ENCODE measurements at places on chromosomes 3 and 15.

DNA sequence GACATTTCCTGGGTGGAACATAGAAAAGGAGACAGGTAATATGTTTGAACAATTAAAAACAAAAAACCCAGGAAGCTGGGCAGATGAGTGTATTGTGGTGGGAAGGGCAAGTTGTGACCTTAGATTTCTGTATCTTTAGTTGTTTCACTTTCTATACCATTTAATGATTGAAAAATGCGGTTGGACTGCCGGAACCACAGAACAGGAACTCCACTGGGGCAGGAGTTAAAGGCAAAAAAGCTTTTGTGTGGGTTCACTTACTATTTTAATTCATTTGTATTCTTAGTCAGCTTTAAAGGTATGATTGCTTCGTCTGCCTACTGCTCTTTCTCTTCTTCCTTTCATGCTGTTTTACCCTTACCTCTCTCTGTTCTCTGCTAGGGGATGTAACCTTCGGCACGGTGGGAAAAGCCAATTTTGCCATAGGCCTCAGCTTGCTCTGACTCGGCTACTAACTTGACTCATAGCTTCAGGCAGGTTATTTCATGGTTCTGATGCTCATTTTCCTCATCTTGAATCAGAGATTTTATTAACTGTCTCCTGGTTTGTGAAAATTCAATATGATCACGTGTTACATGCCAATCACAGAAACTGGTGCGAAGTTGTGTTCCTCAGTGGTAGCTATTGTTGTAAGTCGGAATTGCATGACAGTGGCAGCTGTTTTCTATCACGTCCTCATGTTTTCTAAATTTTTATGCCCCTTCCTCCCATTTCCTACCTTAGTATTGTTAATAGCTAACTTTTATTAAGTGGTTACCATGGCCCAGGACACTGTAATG, 1.6 kb upstream of the MCTP2 start:
- DNase-seq, result no peak

DNA sequence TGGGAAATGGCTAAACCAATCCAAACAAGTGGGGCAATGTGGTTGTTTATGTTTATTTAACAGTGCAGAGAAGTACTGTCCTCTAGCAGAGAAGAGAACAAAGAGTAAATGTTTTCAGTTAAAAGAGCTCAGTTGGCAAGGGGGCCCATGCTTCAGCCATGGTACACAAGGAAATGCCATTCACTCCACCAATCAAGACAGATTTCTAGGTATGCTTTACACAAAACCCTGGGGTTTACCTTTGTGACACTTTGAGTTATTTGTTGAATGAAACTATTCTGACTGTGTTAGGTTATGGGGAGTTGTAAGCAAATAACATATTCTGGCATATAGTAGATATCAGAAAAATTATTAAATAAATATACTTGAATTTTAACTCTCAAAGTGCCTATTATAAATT, 228.5 kb upstream of the MME start:
- no peak for DNase-seq

DNA sequence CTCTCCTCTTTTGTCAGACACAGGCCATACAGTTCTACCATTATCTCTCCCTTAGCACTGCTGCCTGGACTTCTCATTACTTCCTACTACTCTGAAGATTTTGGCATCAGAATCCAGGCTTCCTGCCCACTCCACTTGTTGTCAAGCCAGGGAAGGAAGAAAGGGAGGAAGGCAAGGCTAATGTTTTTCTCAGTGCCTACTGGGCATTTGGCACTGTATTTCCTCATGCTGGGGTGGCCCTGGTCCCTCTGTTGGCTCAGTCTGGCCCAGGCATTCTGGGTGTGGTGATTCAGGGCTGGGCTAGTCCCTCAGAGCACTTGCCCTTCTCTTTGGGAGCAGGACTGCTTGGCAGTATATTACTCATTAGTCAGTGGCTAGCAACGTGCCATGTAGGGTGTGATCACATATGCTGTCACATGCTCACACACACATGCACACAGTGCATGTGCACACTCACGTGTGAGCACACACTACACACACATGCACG, 52.9 kb downstream of the BSN start:
- DNase-seq, result peak; percentile 13

GRCh38 chr15:62486041-62486440, 321.0 kb upstream of the C2CD4B start:
- DNase-seq, result no peak

- DNase-seq, result no peak
Observed at GRCh38 chr15:63877713-63878271, 44.0 kb upstream of the HERC1 start.

GRCh38 chr15:67061811-67062368, 3.5 kb upstream of the SMAD3 start:
- DNase-seq, result no peak

DNA sequence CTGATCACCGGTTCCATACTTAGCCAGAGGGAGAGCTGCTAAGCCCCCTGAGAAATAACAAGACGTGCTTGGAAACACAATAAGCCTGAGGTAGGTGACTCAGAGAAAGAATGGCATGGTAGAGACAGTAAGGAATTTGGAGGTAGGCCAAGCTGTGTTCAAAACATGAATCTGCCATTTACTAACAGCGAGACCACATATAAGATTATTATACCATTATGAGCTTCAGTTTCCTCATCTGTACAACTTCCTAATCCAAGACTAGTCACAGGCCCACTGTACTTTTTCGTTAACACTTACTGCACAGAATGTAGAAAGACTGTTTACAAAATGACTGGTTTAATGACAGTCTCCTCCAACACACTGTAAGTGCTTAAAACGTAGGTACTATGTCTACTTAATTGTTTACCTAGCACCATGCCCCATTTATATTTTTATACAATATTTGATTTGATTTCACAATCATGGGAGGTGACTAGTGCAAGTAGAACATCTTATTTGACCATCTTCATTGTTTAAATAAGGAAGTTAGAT, 25.7 kb downstream of the ATOSA start:
- peak; percentile 88 for DNase-seq

DNA sequence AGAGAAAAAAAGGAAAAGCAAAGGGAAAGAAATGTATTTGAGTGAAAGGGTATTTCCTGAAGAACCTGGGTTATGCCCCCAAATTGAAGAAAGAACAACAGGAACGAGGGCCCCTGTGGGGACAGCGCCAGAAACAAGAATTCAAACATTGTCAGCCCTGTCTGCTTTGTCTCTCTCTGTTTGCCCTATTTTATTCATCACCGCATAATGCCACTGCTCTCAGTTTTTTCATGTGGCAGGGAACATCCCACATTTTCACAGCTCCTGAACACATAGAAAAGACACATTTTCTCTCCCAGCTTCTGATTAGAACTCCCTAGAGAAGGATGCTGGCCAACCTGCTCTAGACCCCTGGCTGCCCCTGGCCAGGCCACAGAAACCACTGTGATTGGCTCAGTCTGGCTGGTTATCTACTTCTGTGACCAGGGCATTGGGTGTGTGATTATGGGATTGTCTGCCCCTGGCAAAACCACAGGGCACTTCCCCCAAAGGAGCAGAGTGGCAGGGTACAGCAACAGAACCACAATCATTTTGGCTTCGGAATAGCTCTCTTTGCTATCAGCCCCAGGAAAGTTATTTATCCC, 31.3 kb upstream of the CCDC54 start:
- no peak for DNase-seq

GRCh38 chr15:85423256-85423655, 42.9 kb downstream of the AKAP13 start:
- DNase-seq, result no peak

DNA sequence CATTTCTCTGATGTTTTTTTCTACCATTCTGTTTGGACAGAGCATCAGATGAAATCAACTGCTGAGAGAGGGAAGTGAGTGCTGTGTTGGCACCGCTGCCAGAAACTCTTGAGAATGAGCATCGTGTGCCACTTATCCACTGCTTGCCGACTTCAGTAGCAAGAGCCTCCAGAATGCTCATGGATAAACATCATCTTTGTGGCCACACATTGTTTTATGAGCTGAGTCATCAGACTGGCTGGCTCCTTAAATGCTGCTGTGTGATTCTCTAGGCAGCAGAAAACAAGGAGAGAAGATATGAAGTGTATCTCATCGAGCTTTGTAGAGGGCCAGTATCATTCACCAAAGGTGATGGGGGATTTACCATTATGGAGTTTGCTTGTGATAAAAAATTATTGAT, 3.4 kb upstream of the DOCK3 start:
- DNase-seq, result peak; percentile 55

DNA sequence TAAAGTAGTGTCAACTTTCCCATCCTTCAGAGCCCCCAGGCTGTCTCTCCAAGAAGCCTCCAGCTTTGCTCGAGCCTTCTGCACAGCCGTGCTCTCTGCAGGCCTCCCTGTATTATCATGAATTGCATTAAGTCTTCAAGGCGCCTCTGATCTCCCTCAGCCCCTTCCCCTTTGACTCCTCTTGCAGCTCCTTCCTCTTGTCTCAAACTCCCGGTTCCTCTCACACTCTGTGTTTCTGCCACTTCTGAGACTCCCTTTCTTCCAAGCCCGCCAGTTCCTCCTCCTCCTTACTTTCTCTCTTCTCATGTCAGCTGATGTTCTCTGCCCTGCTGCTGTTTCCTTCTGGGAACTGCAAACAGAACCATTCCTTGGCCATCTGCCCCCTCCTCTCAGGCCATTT, 418.8 kb downstream of the EPHB1 start:
- DNase-seq, result no peak

DNA sequence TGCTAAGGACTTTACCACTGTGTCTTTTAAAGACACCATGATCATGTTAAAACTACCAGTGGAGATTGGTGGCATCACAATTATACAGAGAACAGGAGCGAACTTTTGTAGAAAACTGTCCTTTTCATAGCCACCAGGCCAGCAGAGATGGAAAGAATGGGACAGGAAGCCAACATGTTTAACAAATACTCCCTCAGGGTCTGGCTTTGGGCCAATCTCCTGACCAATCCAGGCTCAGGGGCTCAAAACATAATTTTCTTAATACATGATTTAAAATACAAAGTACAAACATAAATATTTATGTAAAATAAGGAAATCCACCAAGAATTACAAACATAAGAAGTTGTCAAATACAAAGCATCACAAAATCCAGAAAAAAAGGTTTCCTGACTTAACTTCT, 266.0 kb downstream of the VPS13C start:
- peak; percentile 50 for DNase-seq

- peak; percentile 65 for DNase-seq
Observed at GRCh38 chr3:147297761-147298350, 108.5 kb downstream of the ZIC4 start.

- peak; percentile 44 for DNase-seq
Observed at GRCh38 chr3:37852097-37852496, 9.6 kb upstream of the CTDSPL start.

DNA sequence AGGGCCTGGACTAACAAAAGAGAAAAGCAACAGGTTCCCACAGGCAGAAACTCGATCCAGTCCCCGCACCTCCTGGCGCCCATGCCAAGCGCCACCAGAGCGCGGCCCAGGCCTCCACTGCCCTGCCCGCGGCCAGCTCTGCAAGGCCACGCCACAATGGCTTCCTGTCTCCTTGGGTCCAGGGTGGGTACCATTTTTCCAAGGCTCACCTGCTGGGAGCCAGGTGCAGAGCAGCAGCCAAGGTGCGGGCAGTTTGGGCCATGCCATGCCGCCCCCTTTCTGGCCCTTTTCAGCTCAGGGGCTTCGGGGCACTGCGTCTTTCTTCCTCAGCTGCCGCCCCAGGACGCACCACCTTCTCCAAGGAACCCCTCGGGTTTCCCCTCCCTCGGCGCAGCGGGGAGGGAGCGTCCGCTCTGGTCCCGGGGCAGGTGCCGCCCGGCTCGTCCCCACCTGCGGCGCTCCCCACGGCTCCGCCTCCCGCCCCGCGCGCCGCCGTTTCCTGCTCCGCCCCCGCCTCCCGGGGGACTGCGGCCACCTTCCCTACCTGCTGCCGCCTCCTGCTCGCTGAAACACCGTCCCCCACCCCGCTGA, at the start of gene ILDR1:
TSS of gene ILDR1 (minus strand) at position 437 of the 591 bp plus-strand sequence. CDS start at position 267, 170 bp downstream.
- no peak for DNase-seq

DNA sequence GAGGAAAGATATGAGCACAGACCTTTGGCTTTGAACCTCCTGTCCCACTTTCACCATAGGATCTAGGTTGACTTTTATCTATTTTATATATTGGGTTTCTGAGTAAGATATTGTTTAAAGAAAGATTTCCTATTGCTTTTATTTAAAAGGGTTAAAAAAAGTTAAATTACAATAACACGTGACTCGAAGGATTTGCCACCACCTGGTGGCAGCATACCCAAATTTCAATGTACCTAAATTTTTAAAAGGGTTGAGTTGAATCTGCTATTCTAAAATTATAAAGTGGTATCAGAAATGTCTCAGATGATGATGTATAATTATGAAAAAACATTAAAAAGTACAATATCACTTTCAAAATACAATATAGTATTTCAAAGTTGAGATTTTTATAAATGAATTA, 368.4 kb downstream of the MECOM start:
- peak; percentile 17 for DNase-seq

DNA sequence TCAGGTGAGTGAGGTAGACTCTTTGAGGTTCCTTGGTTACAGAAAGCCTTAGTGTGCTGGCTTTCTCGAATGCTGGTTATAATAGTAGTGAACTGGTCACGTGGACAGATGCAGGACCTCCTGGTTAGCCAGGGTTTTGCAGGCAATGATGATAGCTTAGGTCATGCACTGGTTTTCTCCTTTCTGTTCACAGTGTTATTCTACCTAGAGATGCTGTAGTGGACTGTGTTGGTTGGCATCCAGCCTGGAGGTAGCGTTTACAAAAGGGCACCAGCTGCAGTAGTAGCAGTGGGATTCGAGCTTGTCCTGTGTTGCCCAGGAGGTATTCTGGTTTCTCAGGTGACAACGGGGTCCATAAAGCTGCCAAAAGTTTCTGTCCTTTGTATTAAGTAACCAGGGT, 27.0 kb downstream of the PCCB start:
- no peak for DNase-seq

DNA sequence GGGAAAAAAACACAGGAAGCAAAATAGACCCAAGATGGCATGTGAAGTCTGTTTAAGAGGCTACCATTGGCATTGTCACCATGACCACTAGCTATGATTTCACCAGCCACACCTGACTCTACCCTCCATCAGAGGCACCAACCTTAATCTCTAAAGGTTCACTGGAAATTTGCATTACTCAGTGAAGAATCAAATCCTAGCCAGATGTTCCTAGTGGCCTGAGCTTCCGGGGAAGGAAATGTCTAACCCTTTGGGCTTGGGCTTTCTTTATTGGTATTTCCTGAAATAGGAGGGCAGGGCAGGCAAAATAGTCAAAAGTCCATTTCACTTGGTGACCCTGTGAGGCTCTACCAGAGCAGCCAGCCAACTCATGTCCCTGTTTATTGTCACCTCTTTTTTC, 110.9 kb upstream of the PHLDB2 start:
- no peak for DNase-seq

GRCh38 chr3:151226825-151227224, 23.8 kb upstream of the GPR171 start:
- no peak for DNase-seq

GRCh38 chr3:12420393-12420792, 63.9 kb upstream of the TSEN2 start:
- peak; percentile 43 for DNase-seq

DNA sequence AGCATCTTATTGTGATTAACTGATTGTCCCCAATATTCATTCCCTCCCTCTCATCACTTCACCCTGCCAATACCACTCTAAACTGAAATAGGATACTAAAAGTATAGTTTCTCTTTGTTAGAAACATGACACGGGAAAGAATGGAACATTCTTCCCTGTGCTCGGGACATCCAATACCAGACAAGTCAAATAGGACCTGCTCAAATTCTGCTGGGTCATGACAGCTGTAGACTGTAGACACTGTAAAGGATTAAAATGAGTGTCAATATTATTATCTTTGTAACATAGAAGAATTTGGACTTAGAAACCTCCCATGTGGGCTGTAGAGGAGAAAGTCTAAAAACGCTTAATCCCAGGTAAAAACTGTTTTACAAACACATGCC, 315.0 kb upstream of the NR2E3 start:
- DNase-seq, result no peak

GRCh38 chr3:24340161-24340560, 154.5 kb downstream of the THRB start:
- DNase-seq, result no peak

All from HCEC 1CT (cell line).